ENCODE measurements at places on chromosomes 6 and 20.

GRCh38 chr20:57579898-57580447 lies 19.1 kb downstream of the PCK1 start:
- no peak for DNase-seq

DNA sequence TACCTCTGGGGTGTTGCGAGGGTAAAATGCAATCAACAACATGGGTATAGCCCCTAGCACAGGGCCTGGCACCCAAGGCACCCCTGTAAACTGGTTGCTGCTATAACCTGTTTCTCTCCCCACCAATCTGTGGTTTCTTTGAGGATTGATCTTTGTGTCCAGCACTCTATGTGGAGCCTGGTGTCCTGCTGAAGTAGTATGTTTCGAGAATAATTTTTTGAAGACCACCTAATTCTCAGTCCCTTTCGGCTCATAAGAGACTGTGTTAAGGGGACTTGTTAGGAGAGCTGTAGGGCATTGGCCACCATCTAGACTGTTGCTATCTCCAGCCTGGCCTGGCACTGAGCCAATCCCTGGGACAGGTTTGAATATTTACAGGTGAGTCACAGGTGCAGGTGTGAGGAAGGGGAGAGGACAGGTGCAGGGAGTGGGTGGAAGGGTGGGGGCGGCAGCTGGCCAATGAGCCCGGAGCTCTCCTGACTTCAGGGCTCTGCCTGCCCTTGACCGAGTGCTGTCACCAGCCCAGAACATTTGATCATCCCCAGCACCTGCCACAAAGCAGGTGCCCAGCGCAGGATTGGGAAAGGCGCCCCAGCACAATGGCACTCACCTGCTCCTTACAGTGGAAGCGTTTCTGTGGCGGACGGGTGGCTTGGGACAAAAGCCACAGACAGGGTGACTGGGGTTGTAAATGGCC lies 8.1 kb upstream of the C20orf144 start:
- peak; percentile 99 for DNase-seq

DNA sequence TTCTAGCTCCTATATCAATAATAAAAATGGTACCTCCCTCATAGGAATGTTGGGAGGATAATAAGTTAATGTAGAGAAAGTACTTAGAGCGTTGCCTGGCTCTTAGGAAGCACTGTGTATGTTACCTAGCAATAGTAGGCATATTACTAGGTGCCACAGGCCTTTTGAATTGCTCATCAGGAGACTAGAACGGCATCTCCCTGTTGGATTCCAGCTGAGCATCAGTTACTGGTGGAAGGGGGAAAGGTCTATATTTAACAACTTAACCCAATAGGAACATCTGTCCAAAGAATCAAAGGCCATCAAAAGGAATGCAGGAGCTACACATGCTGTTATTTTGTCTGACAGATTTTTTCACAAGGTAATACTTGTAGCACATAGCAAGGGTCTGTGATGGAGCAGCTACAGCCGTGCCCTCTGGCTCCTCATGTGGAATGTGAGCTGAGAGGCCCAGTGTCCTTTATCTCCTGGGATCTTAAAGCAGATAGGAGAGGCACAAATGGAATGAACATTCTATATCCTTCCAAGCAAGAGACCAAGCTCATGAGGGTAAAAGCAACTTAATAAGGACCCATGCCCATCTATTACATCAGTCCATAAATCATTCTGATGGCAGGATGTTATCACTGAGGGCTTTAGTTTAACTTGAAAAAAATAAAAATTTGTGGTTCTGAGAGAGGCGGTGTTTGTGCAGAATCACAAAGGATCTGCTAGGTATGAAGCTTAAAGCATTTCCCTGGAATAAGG lies 184.9 kb upstream of the LAMP5 start:
- no peak for DNase-seq

- no peak for DNase-seq
These were observed 11.8 kb downstream of the DCBLD1 start for GRCh38 chr6:117494283-117494682.

GRCh38 chr6:148134592-148134991 lies 208.0 kb upstream of the SASH1 start:
- peak; percentile 86 for DNase-seq

DNA sequence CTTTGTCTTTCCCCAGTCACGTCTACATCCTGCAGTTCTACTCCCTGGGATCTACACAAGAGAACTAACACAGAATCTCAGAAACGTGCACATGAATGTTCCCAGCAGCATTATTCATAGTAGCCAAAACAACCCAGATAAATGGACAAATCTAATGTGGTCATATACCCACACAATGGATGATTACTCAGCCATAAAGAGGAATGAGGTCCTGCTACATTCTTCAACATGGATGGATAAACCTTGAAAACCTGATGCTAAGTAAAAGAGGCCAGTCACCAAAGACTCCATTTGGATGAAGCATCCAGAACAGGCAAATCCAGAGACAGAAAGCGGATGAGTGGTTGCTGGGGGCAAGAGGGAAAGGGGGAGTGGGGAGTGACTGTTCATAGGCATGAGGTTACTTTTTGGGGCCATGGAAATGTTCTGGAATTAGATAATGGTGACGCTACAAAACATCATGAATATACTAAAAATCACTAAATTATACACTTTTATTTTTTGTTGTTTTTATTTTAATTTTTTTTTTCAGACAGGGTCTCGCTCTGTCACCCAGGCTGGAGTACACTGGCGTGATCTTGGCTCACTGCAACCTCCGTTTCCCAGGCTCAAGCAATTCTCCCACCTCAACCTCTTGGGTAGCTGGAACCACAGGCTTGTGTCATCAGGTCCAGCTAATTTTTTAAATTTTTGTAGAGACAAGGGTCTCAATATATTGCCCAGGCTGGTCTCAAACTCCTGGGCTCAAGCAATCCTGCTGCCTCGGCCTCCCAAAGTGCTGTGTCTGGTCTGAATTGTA lies 50.8 kb upstream of the DSN1 start:
- no peak for DNase-seq

DNA sequence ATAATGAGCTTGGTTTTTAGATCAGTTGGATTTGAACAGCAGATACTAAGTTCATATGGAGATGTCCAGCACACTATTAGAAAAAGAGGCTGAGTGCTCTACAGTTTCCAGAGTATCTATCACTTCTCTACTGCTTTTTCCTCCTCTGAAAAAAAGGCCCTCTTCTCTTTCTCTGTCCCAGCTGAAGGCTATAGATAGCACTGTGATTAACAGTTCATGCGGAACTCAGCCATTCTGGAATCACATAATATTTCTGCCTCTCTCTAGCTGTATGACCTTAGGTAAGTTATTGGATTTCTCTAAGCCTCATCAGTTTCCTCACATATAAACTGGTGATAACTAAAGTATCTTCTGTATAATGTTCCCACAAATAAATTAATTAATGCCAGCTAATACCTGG lies 184.1 kb downstream of the UBE3D start:
- no peak for DNase-seq

DNA sequence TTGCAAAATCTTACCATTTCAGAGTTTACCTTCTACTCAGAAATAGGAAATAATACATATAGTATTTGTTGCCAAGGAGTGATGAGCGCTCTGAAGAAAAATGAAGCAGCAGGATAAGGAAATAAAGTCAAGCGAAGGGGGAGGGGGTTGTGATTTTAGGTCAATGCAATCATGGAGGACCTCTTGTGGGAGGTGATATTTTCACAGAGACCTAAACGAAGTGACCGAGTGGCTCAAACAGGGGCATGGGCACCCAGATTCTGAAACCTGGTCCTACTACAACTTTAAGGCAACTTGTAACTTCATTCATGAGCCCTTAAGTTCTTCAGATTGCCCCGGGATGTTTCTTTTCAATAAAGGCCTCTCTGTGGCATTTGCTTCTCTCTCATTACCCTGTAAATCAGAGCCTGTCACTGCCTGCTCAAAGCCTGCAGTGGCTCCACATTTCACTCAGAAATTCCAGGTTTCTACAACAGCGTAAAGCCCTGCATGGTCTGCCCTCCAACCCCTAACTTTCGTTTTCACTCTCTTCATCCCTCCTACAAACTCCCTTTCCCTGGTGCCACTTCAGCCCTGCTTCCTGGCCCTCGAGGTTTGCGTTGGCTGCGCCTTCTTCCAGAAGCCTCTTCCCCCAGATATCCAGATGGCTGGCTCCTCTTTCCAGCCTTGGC lies 162.7 kb downstream of the TBC1D7 start:
- DNase-seq = no peak

GRCh38 chr6:166610069-166610468 lies 17.0 kb downstream of the RPS6KA2 start:
- DNase-seq = no peak

GRCh38 chr6:163230901-163231300 lies 183.6 kb upstream of the QKI start:
- DNase-seq = no peak

GRCh38 chr6:49530141-49530776 lies 20.2 kb upstream of the C6orf141 start:
- no peak for DNase-seq

- peak; percentile 40 for DNase-seq
These were observed 26.2 kb downstream of the CYP39A1 start for GRCh38 chr6:46626228-46626909.

GRCh38 chr6:74605922-74606581 lies 599.8 kb downstream of the COL12A1 start:
- no peak for DNase-seq

DNA sequence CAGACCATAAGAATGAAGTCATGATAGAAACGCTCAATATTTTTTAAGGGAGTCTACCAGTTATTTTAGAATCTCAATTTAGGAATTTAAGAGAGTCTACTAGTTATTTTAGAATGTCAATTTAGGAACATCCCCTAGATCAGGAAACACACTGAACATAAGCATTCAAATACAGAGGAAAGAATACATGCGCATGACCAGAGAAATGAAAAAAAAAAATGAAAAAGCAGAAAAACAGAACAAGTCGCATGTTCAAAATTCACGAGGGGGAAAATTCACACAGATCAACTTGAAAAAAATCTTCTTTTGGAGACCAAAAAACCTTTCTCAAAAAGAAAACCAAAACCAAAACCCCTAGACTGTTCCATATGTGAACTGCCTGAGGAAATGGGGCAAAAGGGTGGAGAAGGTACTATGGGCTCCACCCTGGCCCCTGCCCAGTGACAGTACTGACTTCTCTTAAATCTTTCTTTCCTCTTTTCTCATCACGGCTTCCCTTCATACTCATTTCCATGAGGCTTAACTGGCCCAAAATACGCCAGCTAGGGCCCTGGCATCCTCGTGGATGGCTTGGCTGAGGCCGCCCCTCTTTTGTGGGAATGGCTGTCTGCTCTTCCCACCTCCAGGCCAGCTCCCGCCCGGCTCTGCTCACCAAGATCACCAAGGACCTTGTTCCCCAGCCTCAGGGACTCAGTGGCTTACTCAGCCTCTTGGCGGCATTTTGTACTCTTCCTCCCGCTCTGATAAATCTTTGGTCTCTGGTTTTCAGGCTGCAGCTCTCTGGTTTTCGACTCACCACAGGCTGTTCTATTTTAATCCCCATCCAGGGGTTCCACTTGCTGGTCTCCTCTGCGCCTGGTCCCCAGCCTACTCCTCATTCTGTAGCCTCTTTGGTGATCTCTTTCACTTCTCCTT lies 11.2 kb downstream of the ZBTB2 start:
- no peak for DNase-seq

DNA sequence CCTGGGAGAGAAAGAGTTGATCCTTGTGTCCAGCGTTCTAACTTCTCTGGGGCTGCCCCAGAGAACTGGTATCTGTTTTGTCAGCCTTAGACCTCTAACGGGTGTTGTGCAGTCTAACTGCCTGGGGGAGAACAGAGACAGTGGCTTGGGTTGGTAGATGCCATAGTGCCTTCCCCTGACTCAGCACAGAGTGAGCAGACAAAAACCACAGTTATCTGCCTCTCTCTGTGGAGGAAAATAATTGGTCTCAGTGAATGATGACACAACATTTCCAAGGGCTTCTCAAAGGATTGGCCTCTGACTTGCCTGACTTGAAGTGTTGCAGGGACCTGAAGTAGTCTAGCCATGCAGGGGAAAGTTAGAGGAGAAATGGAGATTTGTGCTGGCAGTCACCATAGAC lies 226.2 kb upstream of the MAN1A1 start:
- DNase-seq = no peak

GRCh38 chr6:161161889-161162624 lies 111.8 kb downstream of the AGPAT4 start:
- no peak for DNase-seq

DNA sequence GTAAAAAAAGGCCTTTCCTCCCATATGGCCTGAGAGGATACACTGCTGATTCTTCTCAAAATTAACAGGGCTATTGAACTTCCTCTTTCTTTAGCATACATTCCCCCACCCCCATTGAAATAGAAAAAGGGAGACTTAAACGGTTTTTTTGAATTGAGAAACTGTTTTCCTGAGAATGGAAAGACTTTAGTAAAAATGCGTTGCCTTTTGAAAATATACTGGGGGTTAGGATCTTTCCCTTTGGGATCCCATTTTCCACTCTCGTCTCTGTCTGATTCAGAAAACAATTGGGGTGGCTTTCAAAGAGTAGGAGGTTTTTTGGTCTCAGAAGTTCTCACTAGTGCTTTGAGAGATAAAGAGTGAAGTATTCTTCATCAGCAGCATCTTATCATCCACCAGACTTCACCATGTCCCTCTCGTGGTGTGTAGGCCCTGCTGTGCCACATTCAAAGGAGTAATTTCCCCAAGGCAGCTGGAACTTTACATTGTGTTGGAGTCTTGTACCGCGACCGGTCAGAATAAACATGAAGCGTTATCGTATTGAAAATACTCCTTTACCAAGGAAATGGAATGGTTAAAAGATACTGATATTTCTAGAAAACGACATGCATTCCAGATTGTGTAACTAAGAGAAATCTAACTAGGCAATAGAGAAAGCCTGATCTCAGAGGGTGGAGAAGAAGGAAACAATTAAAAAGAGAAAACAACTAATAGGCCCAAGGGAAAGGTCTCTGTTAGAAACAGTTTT lies 10.6 kb downstream of the MYB start:
- no peak for DNase-seq

DNA sequence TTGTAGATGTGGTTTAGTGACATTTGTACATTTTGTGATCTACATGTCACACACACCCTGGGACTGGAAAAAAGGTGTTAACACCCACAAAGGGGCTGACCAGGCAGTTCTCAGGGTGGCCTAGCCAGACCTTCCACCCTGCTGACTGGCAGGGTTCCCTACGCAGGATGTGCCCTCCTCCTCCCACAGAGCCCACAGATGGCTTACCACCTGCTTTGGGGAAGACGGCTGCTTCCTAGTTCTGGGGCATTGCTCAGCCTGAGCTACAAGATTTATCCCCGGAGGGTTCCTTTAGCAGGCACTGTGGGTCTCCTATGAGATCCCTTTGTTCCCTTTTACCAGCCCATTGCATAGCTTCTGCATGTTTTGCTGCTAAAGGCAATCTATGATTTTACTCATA lies 35.1 kb downstream of the SNAP25 start:
- no peak for DNase-seq

GRCh38 chr20:41308726-41309413 lies 8.7 kb downstream of the ZHX3 start:
- no peak for DNase-seq

DNA sequence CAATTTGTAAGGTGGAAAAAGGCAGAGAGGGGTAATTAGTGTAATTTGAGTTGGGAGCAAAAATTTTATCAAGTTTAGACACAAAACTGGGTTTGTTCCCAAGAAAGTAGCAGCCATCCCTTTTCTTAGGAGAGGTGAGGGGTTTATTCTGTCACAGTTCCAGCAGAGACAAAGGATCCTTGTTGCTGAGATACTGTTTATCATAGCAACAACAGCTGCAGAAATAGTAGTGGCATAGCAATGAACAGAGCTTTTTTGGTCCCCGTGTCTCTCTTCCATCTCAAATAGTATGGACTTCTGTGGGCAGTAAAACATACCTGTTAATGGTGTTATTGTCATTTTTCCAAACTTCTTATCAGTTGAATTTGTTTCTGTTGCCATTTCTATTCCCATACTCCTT lies 23.9 kb downstream of the ZKSCAN8 start:
- no peak for DNase-seq

Measured in NCI-H1105 treated with DMSO at 0.1 percent for 48 hours (cell line).